CD8-positive, alpha-beta T cell (primary cell): ENCODE measurements at places on chromosomes 6 and 20.

- DNase-seq, result no peak
Measured at GRCh38 chr6:64280569-64280968, 645.0 kb downstream of the PHF3 start.

GRCh38 chr20:38211200-38212097, 46.4 kb upstream of the TGM2 start:
- DNase-seq, result no peak

DNA sequence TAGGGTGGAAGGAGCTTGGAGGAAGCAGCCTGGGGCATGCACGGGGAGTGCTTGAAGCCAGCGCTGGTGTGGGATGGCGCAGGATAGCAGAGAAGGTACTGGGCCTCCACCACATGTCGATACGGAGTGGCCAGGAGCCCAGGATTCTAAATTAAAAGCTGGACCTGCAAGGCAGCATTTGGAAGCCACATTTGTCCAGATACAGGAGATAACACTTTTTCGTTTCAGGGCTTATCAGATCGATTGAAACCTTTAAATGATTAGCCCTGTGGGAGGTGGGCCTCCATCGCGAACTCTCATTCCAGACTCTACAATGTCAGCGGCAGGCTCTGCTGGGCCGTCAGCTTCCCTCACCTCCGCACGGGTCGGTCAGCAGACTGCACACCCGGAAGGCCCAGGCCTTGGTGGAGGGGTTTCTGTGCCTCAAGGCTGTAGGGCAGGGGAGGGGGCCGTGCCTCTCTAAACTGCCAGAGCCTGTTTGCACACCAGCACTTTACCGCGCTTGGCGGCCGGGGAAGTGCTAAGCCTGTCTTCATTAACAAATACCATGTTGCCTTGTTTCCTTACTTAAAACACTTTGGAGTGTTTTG, 17.9 kb downstream of the EDN3 start:
- DNase-seq, result no peak

GRCh38 chr6:117169064-117169665, 96.2 kb upstream of the VGLL2 start:
- DNase-seq, result no peak

- DNase-seq, result no peak
Measured at GRCh38 chr6:109087661-109088264, 6.9 kb downstream of the SESN1 start.

DNA sequence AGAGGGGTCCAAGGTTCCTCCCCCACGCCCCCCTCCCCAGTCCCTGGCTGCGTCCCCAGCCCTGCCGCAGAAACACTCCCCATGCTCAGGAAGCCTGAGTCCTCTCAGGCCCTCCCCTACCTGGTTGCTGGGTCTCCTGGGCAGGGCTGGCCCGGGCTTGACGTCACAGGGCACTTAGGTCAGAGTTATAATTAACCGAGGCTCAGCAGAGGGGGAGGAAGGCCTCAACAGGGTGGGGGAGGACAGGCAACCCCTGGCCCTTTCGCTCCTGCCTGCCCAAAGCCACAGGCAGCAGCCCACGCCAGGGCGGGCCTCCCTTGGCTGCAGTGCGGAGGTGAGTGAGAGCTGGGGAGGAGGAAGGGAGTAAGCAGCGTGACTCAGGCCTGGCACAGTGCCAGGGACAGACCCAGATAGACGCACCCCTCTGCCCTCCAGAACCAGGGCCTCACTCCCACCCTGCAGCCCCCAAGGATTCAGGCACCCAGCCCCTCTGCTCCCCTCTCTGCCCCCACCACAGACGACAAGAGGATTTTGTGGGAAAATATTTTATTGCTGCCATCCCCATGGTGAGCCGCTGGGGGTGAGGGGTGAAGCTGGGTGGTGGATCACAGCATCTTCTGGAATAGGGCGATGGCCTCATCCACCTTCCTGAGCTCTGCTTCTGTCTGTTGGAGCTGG, at the start of gene VWA7:
Gene VWA7, minus strand, starts transcription at position 340 of the 678 bp plus-strand sequence. CDS start 549 bp downstream, outside the sequence.
- peak; percentile 38 for DNase-seq

GRCh38 chr6:44650495-44650894, 263.0 kb downstream of the CDC5L start:
- DNase-seq, result no peak

- DNase-seq, result no peak
Measured at GRCh38 chr6:70707893-70708292, 40.2 kb downstream of the SMAP1 start.

DNA sequence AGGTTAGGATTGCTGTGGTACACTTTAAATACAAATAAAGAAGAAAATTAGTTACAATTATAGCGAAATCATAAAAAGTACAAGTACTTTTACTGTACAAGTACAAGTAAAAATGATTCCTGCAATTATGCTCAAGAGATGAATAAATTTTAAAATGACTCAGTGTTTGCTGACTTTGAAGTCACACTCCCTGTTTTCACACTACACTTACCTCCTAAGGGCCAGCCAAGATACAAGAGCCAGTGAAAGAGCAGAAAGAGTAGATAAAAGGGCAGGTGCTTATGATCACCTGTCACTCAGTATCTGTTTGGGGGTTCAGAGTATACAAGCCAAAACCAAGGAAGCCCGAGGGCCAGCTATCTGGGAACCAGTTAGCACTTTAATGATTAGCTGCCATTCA, 41.0 kb upstream of the COL21A1 start:
- DNase-seq, result no peak

- DNase-seq, result no peak
Measured at GRCh38 chr6:124870611-124871459, 91.4 kb upstream of the RNF217 start.

DNA sequence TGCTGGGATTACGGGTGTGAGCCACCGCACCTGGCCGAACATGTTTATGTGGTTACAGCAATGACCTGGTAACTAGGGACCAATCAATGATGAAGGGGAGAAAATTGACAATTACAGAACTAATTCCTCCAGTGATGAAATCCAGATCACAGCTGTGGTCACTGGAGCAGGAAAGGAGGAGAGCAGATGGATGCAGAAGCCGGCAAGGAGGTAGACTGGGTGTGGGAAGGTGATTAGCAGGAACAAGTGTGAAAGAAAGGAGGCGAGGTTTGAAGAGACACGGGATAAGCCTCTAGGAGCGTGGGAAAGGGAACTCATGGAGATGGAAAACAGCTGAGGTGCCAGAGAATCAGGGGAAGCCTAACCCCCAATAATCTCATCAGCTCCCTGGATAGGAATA, 17.2 kb upstream of the SPAG4 start:
- no peak for DNase-seq

GRCh38 chr20:24684956-24685691, 215.7 kb downstream of the SYNDIG1 start:
- DNase-seq, result no peak

GRCh38 chr6:3820563-3820962, 28.6 kb upstream of the FAM50B start:
- no peak for DNase-seq

GRCh38 chr6:137241481-137242038, 22.4 kb upstream of the IFNGR1 start:
- no peak for DNase-seq

- no peak for DNase-seq
Measured at GRCh38 chr20:54065601-54066038, 4.8 kb downstream of the BCAS1 start.
